ENCODE measurements at places on chromosomes 11 and 22. TPM values are rescaled to one million over a fixed set of nuclear protein-coding genes. Genes with fewer than 3 reads are reported as not detected.

MAPK8IP2 gene
- 0.04 TPM for total RNA-seq

DNAJB7 gene
- not detected for total RNA-seq

HPX gene
- 0.45 TPM for total RNA-seq

PLAAT3 gene
- total RNA-seq, result 69.7 TPM

SYT13 gene
- total RNA-seq, result not detected

APOBEC3A gene
- not detected for total RNA-seq

OR51I1 gene
- 1.0 TPM for total RNA-seq

INPP5J gene
- total RNA-seq, result 0.87 TPM

IZUMO1R gene
- total RNA-seq, result not detected

BANF1 gene
- 73.9 TPM for total RNA-seq

CRYBB2 gene
- 0.15 TPM for total RNA-seq

ARHGAP1 gene
- total RNA-seq, result 33.6 TPM

MICAL2 gene
- 10.7 TPM for total RNA-seq

IGF2 gene
- not detected for total RNA-seq

TYR gene
- not detected for total RNA-seq

MS4A6A gene
- not detected for total RNA-seq

JHY gene
- 2.5 TPM for total RNA-seq

RIMBP3B gene
- total RNA-seq, result 0.53 TPM

OR4C15 gene
- total RNA-seq, result not detected

CENATAC gene
- 43.6 TPM for total RNA-seq

OR52E8 gene
- total RNA-seq, result not detected

TXNRD2 gene
- total RNA-seq, result 45.2 TPM

NXPE4 gene
- total RNA-seq, result not detected

SMIM35 gene
- total RNA-seq, result not detected

OR51E1 gene
- not detected for total RNA-seq

ZNF215 gene
- 4.3 TPM for total RNA-seq

MMP26 gene
- total RNA-seq, result not detected

WT1 gene
- total RNA-seq, result 4.4 TPM

IFTAP gene
- total RNA-seq, result 25.8 TPM

SCO2 gene
- total RNA-seq, result 3.2 TPM

CRACR2B gene
- 0.04 TPM for total RNA-seq

HSPB2 gene
- total RNA-seq, result not detected

UCP3 gene
- 2.2 TPM for total RNA-seq

SOX6 gene
- total RNA-seq, result 13.0 TPM

SEPTIN3 gene
- total RNA-seq, result 0.98 TPM

ACR gene
- 1.1 TPM for total RNA-seq

SPDYC gene
- not detected for total RNA-seq

MYEOV gene
- 18.6 TPM for total RNA-seq

OR52H1 gene
- total RNA-seq, result not detected

TSPAN32 gene
- 0.90 TPM for total RNA-seq

OR56A1 gene
- total RNA-seq, result not detected

MOV10L1 gene
- 0.11 TPM for total RNA-seq

YWHAH gene
- total RNA-seq, result 43.4 TPM

GP1BB gene
- total RNA-seq, result 1.6 TPM

BIK gene
- total RNA-seq, result 3.7 TPM

CABP4 gene
- total RNA-seq, result 0.15 TPM

OR10A2 gene
- total RNA-seq, result not detected

SYT7 gene
- 1.2 TPM for total RNA-seq

KCNJ11 gene
- total RNA-seq, result not detected

GAS2 gene
- total RNA-seq, result 1.7 TPM

TRIM29 gene
- 2.1 TPM for total RNA-seq

LMNTD2 gene
- total RNA-seq, result 3.5 TPM

TESMIN gene
- 4.0 TPM for total RNA-seq

ZNF214 gene
- total RNA-seq, result 1.3 TPM

OR52M1 gene
- not detected for total RNA-seq

PANX2 gene
- 0.68 TPM for total RNA-seq

CCDC85B gene
- total RNA-seq, result 158 TPM
